Stimulated activated CD4-positive, alpha-beta T cell treated with anti-CD3 and anti-CD28 coated beads, TNF-alpha, amount 100 ng/mL, for 4 hours (primary cell): ENCODE measurements at places on chromosomes 13 and 19.

- DNase-seq, result no peak
Measured at GRCh38 chr13:59458908-59459579, 704.7 kb downstream of the DIAPH3 start.

GRCh38 chr13:76129305-76130000, 493.3 kb downstream of the LMO7 start:
- no peak for DNase-seq

- DNase-seq, result no peak
Measured at GRCh38 chr13:20815464-20815863, 41.7 kb upstream of the EEF1AKMT1 start.

GRCh38 chr19:35216833-35217648, 11.5 kb downstream of the FAM187B start:
- no peak for DNase-seq

DNA sequence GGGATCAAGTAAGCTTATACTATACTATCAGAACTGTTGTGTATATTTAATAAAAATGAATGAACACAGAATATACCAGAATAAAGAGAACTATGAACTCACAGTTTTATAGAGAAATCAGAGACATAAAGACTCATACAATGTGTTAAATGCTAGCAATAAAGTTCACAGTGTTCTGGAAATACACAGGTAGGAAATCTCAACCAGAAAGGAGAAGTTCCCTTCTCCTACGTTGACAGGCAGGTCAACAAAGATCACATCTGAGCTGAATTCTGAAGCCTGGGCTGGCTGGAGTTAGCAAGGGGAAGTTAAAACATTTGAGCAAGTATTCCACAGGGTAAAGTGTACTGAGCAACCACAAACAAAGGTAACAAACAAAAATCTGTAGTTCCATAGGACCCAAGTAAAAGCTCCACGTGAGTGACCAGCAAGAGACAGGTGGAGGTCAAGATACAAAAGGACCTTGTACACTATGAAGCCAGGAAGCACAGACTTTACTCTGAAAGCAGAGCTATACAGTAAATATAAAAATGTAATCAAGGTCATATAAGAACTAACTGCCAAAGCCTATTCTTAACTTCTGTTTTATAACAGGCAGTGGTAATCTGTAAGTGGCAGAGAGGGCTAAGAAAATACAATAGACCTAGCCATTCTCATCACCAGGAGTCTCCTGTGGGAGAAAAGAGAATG, 13.0 kb downstream of the FBXL3 start:
- no peak for DNase-seq

- DNase-seq, result no peak
Measured at GRCh38 chr13:83450591-83450990, 431.7 kb downstream of the SLITRK1 start.

DNA sequence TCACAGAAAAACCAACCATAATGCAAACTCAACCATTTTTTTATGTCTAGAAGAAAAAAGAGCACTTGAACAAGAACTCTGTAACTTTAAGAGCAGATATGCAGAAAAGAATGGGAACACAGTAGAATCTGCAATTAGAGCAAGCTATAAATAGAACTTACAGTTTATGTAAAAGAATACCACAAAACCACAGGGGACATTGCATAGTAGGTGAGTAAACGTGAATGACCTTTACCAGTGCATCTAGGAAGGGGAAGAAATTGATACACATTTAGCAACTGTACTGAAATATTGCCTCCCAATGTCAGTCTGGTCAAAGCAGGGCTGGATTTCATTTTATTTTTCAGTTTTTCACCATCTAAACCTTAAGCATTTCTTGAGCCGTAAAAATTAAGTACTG, 242.2 kb upstream of the EDNRB start:
- DNase-seq, result no peak

GRCh38 chr19:42038666-42039065, 31.3 kb downstream of the GRIK5 start:
- no peak for DNase-seq

- no peak for DNase-seq
Measured at GRCh38 chr13:101714195-101714594, 261.7 kb downstream of the ITGBL1 start.

- DNase-seq, result no peak
Measured at GRCh38 chr13:39347926-39348901, 254.8 kb downstream of the LHFPL6 start.
